MM.1S (cell line): ENCODE measurements at places on chromosomes 4 and X.
A peak's percentile ranks its signal among the peaks of the same experiment; 100 is the strongest.

GRCh38 chr4:167028976-167029375, 205.3 kb downstream of the SPOCK3 start:
- no peak for DNase-seq

DNA sequence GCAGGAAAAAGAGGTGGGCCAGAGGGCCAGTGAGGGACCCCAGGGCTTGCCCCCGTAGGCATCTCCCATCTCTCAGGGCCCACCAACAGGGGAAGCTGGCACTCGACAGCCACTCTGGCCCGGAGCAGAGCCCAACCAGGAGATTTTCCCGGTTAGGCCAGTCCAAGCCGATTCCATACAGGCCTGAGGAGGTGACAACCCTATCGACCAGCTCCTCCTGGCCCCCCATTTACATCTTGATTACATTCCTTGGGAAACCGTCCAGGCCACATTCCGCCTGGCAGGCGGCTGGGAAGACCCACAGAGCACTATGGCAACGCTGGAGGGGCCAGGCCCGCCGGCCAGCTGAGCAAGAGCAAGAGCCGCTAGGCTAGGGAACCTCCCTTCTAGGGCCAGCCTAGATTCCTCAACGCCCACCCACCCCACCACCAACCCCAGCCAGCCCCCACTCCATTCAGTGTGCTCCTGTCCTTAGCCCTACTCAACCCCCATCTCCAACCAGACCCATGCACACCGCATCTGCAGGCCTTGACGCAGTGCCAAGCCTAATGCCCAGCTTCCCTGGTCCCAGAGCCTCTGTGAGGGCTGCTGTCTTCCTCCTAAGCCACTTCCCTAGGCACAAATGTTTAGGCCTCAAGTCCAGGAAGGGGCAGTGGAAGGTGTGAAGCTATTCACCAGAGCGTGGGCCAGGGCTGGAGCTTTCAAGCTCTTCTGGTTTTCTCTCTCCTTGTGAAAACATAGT, 161.2 kb downstream of the EFNB1 start:
- no peak for DNase-seq

DNA sequence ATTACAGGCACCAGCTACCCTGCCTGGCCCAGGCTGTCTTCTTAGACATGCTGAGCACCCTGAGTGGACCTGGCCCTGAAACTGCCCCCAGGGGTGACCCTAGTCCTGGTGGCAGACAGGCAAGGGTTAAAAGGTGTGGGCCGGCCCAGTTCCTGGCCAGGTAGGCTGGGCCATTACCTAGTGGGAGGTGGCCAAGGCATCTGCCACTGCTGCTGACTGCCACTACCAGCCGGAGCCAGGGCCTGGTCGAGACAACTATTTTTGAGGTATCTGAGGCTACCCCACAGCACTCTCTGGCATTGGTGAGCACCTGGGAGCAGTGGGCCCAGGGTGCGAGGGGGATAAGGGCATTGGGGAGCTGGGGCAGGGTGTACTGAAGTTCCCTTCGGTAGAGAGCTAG, at the start of gene CCDC120:
Gene CCDC120, plus strand, starts transcription at position 206 of the 400 bp plus-strand sequence. CDS start 3,043 bp downstream, outside the sequence.
- DNase-seq = peak; percentile 59

DNA sequence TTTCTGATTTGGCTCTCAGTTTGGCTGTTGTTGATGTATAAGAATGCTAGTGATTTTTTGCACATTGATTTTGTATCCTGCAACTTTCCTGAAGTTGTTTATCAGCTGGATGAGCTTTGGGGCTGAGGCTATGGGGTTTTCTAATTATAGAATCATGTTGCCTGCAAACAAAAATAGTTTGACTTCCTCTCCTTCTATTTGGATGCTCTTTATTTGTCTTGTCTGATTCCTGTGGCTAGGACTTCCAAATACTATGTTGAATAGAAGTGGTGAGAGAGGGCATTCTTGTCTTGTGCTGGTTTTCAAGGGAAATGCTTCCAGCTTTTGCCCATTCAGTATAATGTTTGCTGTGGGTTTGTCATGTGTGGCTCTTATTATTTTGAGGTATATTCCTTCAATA, 734.7 kb upstream of the FAM241A start:
- DNase-seq = no peak

GRCh38 chr4:20509315-20509714, 190.9 kb upstream of the PACRGL start:
- no peak for DNase-seq

GRCh38 chrX:1002611-1003010, 209.8 kb downstream of the CRLF2 start:
- DNase-seq = no peak

DNA sequence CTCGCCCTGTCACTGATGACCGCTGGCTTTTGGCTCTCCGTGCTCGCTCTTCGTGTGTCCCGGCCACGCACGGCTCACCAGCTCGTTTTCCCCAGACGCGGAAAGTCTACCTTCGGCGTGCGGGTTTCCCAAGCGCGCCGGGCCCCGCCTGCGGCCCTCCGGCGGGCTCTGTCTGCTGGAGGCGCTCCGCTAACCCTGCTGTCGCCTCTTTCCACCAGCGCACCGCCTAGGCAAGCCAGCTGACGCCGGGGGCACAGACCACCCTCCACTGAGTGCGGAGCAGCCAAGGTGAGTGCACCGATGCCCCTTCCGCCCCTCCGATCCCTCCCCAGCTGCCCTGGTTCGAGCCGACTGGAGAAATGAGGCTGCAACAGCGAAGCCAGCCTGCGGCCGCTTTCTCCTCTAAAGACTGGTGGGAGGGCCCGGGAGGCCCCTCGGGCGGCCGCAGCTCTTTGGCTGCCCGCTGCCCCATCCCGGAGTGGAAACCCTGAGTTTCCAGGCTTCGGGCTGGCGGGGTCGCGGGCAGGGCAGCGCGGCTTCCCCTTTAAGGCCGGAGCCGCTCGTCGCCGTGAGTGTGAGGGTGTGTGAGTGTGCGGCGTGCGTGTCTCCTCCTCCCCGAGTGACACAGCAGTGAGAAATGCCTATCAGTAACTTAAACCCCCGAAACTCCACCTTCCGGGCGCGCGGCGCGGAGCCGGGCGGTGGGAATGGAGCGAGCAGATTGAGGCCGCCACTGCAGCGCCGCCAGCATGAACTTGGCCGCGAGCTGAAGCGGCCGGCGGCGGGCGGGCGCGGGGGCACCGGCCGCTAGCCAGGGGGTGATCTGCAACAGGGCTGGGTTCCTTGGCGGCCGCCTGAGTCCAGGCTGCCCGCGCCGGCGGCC, at the start of gene MAMLD1:
Gene MAMLD1, plus strand, starts transcription at position 719 of the 883 bp plus-strand sequence. CDS start 82,200 bp downstream, outside the sequence.
- peak; percentile 38 for DNase-seq

DNA sequence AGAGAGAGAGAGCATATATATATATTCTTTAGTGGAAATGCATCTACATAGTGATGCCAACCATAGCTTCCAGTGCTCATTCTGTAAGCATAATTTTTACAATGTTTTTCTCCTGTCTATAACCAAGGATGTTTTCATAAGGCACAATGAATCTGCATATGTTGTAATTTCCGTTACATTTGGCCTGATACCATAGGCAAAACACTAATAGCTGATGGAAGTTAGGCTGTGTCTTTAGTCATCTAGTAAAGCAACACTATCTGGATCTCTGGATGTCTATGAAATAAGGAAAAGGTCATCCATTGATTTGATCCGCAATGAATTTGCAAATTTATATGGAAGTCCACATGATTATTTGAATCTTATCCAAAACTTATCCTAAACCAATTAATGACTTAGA, 8.1 kb downstream of the PCDH7 start:
- DNase-seq = no peak

- no peak for DNase-seq
Measured at GRCh38 chr4:6625256-6625655, 15.2 kb upstream of the MRFAP1 start.

DNA sequence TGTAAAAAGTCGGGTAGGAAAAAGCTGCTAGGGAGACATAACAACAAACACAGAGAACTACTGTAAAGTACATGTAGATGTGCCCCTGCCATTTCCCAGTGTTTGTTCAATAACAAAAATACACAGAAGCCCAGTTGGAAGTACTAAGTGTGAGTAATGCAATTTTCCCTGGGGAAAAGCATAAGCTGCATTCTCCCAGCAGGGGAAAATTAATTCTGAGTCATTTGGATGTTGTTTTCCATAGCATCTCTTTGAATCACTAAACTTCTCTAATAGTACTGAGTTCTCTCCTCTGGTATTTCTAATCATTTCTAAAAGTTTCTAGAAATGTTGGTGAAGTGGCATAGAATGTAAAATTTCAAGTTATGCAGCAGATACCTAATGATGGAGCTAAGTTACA, 1114.9 kb downstream of the C4orf33 start:
- no peak for DNase-seq

DNA sequence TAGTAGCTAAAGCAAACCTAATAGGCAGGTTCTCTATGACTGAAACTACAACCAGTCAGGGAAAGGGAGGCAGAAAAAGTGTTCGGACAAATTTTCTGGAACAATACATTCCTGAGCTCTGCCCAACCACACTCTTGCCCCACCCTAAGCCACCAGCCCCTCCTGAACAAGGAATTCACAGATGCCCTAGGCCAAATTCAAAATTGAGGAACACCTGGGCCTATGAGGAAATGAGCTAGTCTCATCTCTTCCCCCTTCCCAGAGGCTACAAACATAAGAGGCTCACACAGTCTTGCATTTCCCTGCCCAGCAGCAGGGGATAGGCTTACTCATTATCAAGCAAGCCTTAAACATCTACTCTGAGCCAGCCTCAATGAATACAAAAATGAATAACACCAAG, 284.7 kb downstream of the ZNF674 start:
- no peak for DNase-seq

- peak; percentile 80 for DNase-seq
Measured at GRCh38 chrX:49172280-49172780, 632 bp downstream of the PLP2 start.

DNA sequence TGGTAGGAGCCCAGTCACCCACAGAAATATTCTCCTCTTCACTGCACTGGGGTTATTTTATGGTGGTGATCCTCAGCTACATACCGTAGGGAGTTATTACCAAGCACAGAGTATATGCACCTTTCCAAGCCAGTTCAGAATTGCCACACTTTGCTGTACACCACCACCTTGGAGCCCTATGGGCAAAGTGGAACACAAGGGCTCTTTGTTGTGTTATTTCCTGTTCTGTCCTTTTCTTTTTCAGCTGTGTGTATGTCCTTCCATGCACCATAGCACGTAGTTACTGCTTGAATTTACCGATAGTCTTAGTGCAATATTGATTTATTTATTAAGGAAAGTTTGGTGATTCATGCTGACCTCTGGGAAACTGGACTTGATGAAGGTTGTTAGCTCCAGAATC, 8.3 kb downstream of the RNF128 start:
- DNase-seq = no peak

DNA sequence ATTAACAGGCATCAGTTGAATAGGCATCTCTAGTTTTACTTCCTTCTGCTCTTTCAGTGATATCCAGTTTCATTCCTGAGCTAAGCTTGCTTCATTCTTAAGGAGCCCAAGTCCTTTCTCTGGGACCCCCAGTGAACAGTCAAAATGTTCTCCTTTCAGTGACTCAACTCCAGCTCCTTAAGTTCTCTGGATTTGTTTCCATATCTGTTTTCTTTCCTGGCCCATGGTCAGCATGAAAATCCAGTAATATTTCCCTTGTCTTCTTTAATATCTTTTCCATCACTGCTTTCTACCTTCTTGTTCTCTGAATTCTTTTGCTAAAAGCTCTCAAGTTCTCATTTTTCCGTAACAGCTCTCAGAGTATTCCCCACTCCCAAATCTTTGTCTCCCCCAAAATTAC, 25.5 kb downstream of the ADGRL3 start:
- no peak for DNase-seq
